ENCODE measurements at places on chromosomes 4 and X.

GRCh38 chr4:5374592-5374991 is 323.3 kb downstream of the STK32B start:
- no peak for DNase-seq

- peak; percentile 53 for DNase-seq
Measured at GRCh38 chr4:150402871-150403272, 179.1 kb upstream of the MAB21L2 start.

GRCh38 chr4:67332627-67333026 is 212.7 kb downstream of the CENPC start:
- DNase-seq, result no peak

- DNase-seq, result no peak
Measured at GRCh38 chrX:10903523-10903922, 207.6 kb upstream of the HCCS start.

- DNase-seq, result no peak
Measured at GRCh38 chrX:130738638-130739195, 164.3 kb downstream of the ENOX2 start.

- no peak for DNase-seq
Measured at GRCh38 chr4:87677731-87678130, 27.7 kb downstream of the DMP1 start.

- DNase-seq, result no peak
Measured at GRCh38 chr4:12692815-12693214, 791.3 kb downstream of the RAB28 start.

DNA sequence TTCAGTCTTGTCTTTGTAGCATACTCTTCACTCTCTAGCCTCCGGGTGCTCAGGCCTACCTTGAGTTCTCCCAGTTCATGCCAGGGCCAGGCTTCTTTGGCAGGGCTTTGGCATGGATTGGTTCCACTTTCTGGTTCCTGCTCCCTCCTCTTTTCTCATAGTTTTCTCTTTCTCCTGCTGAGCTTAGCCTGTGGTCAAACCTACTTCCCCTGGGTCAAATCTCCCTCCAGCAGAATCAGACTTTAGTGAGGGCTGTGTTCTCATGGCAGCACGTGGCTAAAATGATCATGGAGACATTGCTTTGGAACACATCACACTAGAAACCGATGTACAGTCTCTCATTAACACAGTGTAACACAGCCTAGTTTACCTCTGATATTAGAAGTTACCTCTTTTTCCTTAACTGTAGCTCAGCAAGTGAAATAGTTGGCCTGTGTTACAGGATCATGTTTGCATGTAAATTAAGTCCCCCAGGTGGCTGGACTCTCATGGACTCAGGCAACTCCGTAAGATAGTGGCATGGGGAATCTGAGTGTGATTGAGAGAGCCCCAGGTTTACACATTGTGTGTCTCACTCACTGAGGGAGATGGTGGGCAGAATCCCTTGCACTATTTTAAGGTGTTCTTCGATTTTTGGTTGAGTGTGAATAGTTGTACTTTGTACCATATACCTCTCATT is 13.3 kb downstream of the RAB9A start:
- DNase-seq, result no peak

DNA sequence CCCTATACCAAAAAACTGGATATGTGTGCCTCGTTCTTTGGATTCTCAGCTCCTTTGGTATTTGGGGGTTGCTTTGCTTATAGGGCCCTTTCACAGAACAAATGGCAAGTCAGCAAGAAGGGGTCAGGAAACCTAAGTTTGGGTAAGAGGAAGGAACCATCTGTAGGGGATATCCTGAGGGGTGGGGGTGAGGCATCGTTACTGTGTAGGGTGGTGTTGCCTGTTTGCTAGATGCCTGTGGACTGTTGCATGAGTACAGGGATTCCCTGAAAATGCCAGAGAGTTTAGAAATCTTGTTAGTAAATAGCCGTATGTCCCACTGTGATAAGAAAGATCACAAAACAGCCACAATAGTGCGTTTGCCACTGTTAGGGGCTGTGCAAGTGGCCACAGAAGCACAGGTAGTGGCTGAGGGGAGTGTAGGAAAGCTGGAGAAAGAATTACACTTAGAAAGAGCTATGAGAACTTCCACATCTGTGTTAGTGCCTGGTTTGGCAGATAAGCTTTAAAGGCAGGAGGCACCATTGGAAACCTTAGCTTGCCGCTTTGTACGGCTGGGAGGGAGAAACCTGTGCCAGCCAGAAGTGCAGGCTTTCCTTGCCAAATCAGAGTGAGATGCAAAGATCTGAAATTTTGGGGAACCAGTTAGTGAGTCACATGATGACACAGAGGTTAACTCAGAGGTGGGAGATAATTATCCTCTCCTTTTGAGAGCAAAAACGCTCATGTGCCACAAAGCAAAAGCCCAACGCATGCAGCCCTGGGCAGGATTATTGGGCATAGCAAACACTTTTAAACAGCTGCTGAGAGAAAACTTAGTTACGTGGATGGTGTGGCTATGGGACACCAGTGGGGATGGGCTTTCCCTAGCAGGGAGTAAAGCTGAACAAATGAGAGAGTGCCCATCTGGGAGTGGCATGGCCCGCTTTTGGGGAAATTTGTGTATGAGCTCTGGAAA is 343.7 kb downstream of the ARAP2 start:
- no peak for DNase-seq

DNA sequence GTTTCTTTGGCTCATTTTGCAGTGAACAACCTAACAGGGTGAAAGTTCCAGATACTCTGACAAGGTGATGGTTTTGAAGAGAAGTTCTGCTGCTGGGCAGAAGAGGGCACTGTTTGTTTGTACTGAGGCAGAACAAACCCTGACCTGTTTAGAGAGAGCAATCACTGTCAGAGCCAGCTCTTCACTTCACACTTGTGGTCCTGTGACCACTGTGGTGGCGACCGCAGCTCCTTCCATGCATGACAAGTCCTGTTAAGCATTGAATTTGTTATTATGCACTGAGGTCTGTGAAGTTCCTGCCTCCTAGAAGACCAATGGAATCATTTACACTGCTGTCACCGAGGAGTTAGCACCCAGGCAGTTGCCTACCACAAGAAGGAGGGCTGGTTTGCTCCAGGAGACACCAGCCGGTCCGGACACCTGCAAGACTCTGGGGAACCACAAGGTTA is 86.6 kb downstream of the ZNF330 start:
- DNase-seq, result peak; percentile 35

- no peak for DNase-seq
Measured at GRCh38 chr4:57074744-57075143, 35.4 kb downstream of the IGFBP7 start.

DNA sequence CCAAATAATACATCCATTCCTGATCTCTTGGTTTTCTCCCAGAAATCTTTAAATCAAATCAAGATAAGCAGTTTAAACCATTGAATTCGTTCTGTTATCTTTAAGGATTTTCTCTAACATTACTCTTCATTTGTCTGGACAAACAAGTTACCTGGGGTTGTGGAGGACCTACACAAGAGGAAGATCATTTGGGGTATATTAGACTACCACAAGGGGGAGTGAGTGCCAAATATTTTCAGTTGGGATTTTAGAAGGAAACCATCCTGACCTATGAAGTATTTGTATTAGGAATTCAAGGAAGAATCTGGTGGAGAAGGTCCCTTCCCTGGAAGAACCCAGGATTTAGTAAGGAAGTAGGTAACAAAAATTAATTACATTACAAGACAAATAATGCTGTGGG is 12.0 kb upstream of the DCHS2 start:
- no peak for DNase-seq

- DNase-seq, result no peak
Measured at GRCh38 chr4:109053257-109053656, 249.2 kb downstream of the COL25A1 start.

DNA sequence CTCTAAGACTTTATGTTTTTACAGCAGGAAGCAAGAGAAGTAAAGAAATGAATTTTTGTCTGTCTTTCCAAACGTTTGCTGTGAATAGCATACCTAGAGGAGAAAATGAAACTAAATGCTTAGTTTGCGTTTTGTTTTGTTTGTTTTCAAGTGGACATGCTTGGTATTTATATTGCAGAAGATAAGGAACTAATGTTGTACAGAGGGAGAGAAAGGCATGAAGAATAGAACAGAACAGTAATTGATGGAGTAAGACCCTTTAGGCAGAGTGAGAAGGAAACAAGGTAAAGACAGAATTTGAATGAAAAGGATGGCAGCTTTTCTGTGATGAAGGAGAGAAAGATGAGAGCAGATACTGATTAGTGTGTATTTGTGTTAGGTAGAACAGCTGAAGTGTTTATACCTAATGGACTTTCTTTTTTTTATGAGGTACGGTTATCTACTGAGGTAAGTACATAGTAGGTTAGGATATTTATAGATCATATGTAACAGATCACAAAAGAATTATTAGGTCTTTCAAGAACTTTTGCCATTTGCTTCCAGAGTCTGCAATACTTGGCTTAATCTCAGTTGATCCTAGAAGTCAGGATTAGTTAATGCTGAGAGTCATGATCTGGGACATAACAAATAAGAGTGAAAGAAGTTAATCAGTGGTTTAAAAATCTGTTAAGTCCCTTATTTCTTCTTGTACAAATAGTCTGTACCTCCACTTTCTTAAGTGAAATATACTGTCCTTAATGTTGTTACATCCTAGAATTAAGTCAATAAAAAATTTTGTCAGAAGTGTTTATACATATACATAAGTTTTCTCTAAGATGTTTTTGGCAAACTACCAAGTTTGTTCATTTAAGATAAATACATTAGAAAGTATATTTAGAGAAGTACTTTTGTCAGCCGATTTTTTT is 36.8 kb downstream of the FABP2 start:
- no peak for DNase-seq

- no peak for DNase-seq
Measured at GRCh38 chr4:6327220-6327917, 57.7 kb downstream of the WFS1 start.

- peak; percentile 47 for DNase-seq
Measured at GRCh38 chr4:13159041-13159620, 325.0 kb downstream of the RAB28 start.

GRCh38 chr4:40749717-40750460 is at the start of gene NSUN7:
TSS of gene NSUN7 (plus strand) at chr4:40749955. CDS start at chr4:40750694, 739 bp downstream.
- DNase-seq, result peak; percentile 10

All from DMS79 (cell line).